ENCODE measurements at places on chromosomes 12 and 14.

GRCh38 chr12:115000038-115000437 is 316.1 kb upstream of the TBX3 start:
- no peak for DNase-seq

DNA sequence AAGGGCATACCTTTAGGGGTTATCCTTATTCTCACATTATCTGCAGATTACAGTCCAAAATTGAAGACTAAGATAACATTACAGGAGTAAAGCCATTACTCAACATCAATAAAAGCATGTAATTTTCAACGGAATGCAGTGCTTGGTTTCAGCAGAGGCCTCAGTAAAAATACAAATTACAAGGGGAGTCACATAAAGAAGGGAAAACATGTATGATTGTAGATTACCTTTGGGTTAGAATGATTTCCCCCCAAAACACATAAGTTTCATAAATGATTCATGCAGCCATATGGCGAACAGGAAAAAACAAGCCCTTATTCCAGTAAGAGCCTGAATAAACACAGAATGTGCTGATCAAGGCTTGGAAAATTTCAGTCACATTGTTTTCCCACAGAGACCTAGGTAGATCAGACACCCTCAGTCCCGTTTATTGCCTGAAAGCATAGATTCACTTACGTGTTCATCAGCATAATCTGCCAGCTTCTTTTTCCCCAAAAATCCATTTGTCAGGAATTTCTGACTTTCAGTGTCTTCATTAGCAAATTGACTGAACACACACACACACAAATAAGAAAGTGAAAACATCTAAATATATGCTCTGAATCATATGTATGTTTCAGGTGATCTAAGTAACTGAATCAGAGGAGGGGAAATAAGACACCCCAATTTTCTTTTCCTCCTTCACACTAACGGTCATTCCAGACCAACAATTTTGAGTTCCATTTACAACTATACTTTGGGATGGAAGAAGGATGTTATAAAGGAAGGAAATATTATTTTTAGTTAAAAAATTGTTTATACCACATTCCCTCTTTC is 37.5 kb downstream of the SLC38A4 start:
- no peak for DNase-seq

- DNase-seq = no peak
Observed at GRCh38 chr14:91723501-91723900, 8.4 kb downstream of the CATSPERB start.

- no peak for DNase-seq
Observed at GRCh38 chr12:107749083-107749482, 11.9 kb downstream of the PRDM4 start.
